RPMI7951 (cell line): ENCODE measurements at places on chromosomes 5 and 9. TPM values are rescaled to one million over a fixed set of nuclear protein-coding genes. Genes with fewer than 3 reads are reported as not detected.

PCDHA13 gene
- total RNA-seq: not detected in 2 replicates

PCDHB4 gene
- under 0.01 and 0.12 TPM in 2 replicates for total RNA-seq

GLIPR2 gene
- total RNA-seq: 7.2 and 9.3 TPM in 2 replicates

DNAI1 gene
- not detected in 2 replicates for total RNA-seq

CFAP90 gene
- total RNA-seq: not detected in 2 replicates

PSD2 gene
- total RNA-seq: not detected in 2 replicates

EXD3 gene
- 0.24 and 1.3 TPM in 2 replicates for total RNA-seq

UGT3A1 gene
- not detected in 2 replicates for total RNA-seq

GRCh38 chr9:135100241-135100681 is 12.8 kb downstream of the OLFM1 start:
- no peak for DNase-seq

DNA sequence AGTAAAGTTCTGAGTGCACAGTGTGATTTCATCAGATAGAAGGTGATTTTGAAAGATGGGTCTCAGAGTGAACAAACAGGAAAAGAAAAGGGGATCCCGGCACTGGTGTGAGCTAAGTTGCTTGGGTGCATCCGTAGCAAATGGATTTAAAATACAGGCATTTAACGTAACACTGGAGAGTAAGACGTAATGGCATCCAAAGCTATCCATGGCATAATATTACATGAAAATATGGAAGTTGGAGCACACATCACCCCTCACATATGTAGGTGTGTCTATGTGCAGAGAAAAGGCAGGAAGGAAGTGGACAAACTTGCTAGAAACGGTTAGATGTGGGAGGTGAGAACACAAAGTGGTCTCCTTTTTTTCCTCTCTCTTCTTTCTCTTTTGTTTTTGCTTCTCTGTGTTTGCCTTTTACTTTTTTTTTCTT is 38.2 kb upstream of the SEMA4D start:
- DNase-seq: no peak

DNA sequence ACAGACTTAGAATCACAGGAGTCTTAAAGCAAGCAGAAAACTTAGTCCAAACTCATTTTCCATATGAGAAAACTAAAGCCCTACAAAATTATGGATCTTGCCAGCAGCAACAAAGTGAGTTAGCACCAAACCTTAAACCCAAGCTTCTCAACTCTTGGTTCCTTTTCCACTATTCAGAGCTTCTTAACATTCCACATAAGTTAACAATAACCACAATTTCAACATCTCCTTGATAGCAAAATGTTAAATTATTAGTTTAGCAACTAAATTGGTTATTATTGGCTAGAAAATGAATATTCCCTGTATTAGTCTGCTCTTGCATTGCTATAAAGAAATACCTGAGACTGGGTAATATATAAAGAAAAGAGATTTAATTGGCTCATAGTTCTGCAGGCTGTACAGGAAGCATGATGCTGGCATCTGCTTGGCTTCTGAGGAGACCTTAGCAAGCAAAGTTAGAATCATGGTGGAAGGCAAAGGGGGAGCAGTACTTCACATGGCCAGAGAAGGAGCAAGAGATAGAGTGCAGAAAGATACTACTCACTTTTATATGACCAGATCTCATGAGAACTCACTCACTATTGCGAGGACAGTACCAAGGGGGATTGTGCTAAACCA is 26.2 kb upstream of the ARSB start:
- DNase-seq: no peak

DNA sequence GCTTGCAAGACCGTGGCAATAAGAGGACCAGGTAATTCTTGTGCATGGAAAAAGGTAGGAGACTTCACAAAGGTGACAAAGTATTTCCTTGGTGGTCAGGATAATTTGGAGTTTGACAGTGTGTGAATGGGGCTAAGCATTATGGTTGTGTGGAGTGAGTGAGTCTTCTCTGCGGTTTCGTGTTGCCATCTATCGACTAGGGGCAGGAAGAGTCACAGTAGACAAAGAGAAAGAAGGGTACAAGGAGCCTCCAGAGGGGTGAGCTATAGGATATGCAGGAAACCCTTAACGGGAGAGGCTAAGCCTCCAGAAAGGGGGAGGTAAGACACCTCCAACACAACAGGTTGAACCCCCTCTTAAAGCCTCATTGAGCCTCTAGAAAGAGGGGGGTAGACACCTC is 64.0 kb upstream of the RANBP6 start:
- peak; percentile 66 for DNase-seq

GRCh38 chr5:73437101-73437776 is 11.3 kb downstream of the FOXD1 start:
- DNase-seq: peak; percentile 39

GRCh38 chr5:172722327-172722815 is 48.6 kb downstream of the DUSP1 start:
- no peak for DNase-seq

DNA sequence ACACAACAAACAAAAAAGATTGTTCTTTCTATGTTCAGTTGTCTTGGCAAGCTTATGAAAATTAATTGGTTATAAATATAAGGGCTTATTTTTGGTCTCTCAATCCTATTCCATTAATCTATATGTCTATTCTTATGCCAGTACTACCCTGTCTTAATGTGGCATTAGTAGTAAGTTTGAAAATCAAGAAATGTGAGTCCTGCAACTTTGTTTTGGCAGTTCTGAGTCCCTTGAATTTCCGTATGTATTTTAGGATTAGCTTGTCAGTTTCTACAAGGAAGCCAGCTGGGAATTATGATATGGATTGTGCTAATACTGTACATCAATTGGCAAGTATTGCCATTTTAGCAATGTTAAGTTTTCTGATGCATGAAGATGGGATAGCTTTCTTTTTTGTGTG is 10.5 kb upstream of the CCDC125 start:
- no peak for DNase-seq

- peak; percentile 94 for DNase-seq
These were observed at the start of gene ADAMTS6 for GRCh38 chr5:65481635-65482295. TSS of gene ADAMTS6 (minus strand) at chr5:65481920. CDS start at chr5:65473673, 8,247 bp downstream.

- DNase-seq: no peak
These were observed 26.7 kb downstream of the NR2F1 start for GRCh38 chr5:93609762-93610161.

DNA sequence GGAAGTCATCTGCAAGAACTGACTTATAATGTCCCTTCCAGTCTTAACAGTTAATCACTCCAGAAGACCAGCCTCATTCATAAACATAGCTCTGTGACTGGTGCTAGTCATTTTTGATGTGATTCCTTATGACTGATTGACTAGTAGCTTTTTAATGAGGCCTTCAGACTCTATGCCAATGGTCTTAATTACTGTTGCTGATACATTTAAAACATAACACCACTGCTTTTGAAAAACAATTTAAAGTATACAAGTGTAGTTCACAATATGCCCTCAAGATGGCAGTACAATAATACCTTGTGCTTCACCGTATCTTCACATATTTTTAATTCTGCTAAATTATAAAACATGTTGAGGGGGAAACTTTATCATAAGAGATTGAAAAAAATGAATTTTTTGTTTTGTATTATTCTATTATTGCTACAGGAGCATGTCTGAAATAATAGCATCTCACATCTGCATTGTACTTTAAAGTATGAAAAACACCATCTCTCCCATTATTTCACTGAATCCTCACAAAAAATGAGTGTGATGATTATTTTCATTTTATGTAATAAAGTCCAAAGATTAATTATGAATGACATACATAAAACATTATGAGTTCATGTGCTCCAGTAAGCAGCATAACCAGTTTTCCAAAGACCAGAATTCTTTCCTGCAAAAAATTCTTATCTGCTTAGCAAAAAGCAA is 55.2 kb upstream of the SHISAL2B start:
- peak; percentile 32 for DNase-seq

GRCh38 chr9:81096625-81097024 is 592.7 kb downstream of the TLE1 start:
- DNase-seq: no peak

- peak; percentile 25 for DNase-seq
These were observed 309.6 kb downstream of the MLLT3 start for GRCh38 chr9:20312732-20313131.

GRCh38 chr5:94885931-94886330 is 267.5 kb downstream of the SLF1 start:
- DNase-seq: no peak

GRCh38 chr9:16029046-16029615 is 476.3 kb downstream of the CCDC171 start:
- DNase-seq: peak; percentile 87

DNA sequence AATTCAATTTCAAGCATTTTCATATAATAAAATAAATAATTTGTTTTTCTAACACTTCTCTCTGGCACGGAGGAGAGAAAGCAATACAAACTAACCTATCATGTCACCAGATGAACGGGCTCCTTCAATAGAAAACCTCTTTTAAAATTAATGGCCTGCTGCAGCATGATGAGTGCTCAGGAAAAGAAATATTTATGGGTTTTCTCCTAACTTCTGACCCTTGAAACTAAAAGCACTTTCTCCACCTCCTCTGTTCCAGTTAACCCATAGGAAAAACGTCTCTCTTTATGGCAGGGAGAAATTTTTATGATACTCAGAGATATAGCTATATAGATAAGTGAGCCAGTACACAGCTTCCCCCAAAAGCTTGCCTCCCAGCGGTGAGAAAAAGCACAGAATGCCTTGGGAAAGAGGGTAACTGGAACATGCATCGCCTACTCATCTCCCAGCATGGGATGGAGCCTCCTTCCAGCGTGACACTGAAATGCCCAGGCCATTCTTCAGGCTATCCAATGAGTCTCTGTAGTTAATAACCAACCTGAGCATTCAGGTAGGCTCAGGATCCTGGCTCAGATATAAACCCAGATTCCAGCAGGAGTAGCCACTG is 963.0 kb upstream of the DMAC1 start:
- no peak for DNase-seq

DNA sequence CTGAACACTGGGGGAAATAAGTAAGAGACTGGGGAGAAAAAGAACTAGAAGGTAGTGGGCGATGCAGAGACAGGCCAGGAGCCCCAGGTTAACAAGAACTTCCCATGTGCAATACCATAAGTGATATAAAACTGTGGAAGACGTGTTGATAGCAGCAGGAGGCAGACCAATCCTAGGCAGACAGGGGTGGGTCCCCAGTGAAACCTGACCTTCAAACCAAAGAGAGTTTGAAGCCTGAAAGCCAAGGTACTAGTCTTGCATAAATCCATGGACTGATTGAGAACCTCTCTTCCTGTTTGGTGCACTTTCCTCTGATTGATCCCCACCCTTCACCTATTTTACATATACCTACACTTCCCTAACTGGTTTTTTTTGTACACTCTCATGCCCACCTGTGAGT is 15.2 kb upstream of the HEXB start:
- DNase-seq: no peak

DNA sequence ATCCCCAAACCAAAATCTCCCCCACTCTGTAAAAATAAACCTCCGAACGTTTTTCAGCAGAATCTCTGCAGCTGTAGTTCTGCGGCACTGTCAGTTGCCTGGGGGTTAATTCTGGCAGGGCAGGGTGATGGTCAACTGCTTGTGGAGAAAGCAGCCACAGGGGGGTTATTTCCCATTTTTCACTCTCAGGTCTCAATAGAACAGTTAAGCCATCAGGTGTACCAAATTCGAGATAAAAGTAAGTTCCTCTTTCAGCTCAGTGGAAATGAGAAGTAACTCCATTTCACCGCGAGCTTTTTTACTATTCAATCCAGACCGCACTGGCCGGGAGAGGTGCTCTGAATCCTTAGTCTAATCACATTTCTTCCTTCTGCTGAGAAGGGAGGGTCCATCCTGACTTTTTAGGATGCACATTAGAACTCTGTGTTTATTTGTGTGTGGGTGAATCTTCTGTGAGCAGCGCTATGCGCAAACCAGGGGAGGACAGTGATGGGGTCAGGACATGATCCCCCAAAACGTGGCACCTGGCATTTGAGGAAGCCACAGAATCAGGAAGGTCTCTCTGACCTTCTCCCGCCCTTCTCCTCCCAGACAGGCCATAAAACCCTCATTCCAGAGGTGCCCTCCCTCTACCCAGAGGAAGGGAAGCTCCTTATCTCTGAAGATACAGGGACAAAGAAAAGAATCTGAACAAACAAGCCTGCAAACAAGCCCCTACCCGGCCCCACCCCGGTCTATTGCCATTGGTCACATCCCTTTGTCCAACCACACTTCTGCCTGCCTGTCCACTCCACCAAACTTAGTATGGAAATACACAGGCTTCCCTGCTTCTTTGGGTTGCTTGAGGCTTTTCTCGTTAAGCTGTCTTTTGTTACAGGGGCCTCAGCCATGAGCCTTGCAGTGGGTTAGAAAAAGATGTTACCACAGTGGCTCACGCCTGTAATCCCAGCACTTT is 229.0 kb downstream of the ROR2 start:
- no peak for DNase-seq

- DNase-seq: no peak
These were observed 11.5 kb upstream of the SH3RF2 start for GRCh38 chr5:145924849-145925248.

GRCh38 chr9:85064811-85065371 is 395.4 kb downstream of the NTRK2 start:
- DNase-seq: no peak

GRCh38 chr9:112249277-112249676 is 74.2 kb upstream of the SUSD1 start:
- DNase-seq: peak; percentile 19

- DNase-seq: no peak
These were observed 1.3 kb downstream of the TXN start for GRCh38 chr9:110255034-110255462.

- DNase-seq: no peak
These were observed 50.3 kb downstream of the BARX1 start for GRCh38 chr9:93904649-93905472.

- DNase-seq: no peak
These were observed 142.4 kb downstream of the OLFM1 start for GRCh38 chr9:135229701-135230385.

DNA sequence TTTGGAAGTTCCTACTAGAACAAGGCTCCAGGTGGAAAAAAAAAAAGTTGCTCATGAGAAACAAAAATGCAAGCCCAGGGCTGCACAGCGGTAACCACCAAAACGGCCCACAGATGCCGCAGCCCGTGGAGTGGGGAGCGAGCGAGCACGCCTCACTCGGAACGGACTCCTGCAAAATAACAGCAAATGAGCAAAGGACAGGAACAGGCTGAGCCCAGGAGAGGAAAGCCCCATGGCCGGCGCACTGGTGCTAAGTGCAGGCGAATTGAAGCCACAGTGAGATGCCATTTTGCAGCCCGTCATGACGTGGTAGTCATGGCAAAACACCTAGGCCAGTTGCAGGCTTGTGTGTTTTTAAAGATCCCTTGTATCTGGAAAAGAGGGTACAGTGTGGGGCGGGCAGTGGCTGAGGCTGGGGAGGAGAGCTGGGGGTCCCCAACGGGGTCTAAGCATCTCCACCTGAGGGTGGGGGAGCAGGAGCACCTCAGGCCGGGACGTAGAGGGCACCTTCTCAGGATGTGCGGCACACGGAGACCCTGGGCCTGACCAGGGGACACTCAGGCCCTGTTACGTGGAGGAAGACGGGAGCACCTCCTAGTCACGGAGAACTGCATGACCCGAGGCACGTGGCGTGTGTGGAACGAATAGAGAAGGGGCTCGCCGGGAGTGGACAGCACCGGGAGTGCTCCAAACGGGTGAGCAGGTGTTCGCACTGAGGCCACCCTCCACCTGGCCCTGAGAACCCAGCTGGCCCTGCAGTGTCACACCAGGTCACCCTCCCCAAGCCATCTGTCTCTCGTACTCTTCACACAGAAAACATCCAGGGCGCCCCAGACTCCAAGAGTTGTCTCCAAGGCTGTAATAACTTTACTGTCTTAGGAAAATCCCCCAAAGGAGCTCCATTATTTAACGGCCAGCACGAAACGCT is 10.7 kb downstream of the GRM6 start:
- no peak for DNase-seq

GRCh38 chr5:78447775-78448424 is 87.5 kb downstream of the SCAMP1 start:
- DNase-seq: no peak
